SW480 (cell line): ENCODE measurements at places on chromosomes 4 and X.

DNA sequence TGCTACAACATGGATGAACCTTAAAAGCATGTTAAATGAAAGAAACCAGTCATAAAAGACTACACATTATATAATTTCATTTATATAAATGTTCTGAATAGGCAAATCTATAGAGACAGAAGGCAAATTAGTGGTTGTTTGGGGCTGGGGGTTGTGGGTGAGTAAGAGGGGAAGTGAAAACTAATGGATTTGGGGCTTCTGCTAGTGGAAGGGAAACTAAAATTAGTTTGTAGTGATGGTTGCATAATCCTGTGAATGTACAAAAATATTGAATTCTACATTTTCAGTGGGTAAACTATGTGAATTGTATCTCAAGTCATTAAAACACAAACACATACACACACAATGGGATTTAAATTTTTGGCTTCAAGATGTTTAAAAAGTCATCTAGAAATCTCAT, 25.4 kb upstream of the LIMCH1 start:
- DNase-seq: no peak

GRCh38 chr4:99447079-99447478, 11.9 kb upstream of the ADH7 start:
- peak; percentile 1 for DNase-seq

GRCh38 chr4:165131247-165131832, 18.7 kb upstream of the TMEM192 start:
- DNase-seq: peak; percentile 33

GRCh38 chr4:105352826-105353225, 121.0 kb downstream of the PPA2 start:
- DNase-seq: no peak
